ENCODE measurements at places on chromosomes 5 and 9. TPM values are rescaled to one million over a fixed set of nuclear protein-coding genes. Genes with fewer than 3 reads are reported as not detected.

DNA sequence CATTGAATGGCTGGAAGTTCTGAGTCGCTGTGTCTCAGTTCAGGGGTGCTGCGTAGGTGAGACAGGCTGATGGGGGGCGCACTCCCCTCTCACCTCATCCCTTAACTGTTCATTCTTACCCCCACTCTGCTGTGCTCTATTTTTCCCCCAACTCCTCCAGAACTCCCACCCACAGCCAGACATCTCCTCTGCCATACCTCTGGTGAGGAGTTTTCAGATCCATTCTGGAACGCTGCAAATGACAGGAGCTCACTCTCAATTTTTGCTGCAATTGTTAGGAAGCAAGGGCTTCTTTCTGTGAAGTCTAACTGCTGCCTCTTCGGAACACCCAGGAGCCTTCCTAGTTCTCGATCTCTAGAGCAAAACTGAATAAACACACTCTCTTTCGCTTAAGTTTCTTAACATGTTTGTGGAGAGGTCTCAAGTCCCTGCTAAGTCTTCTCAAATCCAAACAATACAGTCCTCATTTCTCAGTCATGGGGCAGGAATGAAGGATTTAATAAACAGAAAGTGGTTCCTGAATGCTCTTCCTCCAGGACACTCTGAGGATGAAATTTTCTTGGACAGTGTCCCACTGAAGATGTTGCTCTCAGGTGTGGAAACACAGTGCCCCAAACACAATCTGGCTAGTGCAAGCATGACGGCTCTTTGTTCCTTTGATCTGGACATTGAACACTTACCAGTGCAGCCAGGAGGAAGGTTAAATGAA is 387.7 kb downstream of the KDM4C start:
- no peak for DNase-seq

- no peak for DNase-seq
Observed at GRCh38 chr5:105380126-105380525, 1817.5 kb upstream of the NUDT12 start.

The PCDHB14 gene
- not detected for polyA plus RNA-seq

DNA sequence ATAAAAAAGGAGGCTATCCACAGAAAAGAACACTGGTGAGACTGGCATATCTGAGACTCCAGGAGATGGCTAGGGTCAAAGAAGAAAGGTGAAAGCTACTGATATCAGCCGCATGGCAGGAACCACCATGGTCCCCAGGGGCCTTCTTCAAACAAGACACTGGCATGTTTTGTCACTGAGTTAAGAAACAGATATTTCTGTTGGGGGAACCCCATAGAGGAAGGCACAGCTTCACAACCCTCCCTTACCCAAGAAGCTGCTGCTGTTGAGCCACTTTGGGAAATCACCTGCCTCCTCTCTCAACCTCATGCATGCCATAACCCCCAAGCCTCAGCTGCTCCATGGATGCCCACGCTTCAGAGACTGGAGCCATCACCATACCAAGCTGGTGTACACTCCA is 13.3 kb upstream of the BTNL3 start:
- no peak for DNase-seq

GRCh38 chr9:87580941-87581438 is 83.3 kb downstream of the DAPK1 start:
- no peak for DNase-seq

The TMOD1 gene
- 0.76 TPM for polyA plus RNA-seq

DNA sequence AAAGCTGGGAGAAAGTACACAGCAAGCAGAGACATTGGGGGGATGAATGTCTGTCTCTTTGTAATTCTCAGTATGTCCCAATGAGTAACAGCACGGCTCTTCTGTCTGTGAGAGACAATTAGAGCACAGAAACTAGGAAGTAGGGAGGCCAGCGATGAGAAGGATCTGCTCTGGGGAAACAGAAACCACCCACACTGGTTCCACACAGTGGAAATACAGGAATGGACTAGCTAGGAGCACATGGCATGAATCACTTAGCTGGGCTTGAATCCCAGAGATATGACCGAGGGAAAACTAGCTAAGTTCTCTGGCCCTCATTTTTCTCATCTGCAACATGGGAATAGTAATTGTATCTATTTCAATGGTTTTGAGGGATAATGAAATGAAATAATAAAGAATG is 895.9 kb downstream of the TLE4 start:
- no peak for DNase-seq

The TRIM36 gene
- polyA plus RNA-seq: not detected

The IL4 gene
- not detected for polyA plus RNA-seq

The LECT2 gene
- not detected for polyA plus RNA-seq

- DNase-seq: no peak
Observed at GRCh38 chr9:120857902-120858301, 15.2 kb upstream of the PSMD5 start.

DNA sequence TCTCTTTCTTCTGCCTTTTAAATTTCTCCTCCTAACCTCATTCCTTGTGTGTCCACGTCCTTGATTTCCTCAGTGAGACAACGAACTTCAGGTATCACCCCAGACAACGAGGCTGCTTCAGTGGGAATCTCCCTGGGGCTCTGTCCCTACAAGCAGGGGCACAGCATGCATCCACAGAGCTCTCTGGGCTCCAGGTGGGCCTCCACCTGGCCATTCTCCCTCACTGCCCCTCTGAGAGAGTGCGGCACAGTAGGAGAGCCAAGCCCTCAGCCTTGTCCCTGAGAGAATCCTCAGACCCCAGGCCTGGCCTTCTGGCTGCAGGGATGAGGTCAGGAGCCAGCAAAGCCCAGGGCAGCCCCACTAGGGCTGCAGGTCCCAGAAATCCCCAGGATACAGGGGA is 105.3 kb downstream of the LHFPL2 start:
- no peak for DNase-seq

- no peak for DNase-seq
Observed at GRCh38 chr9:33164138-33164809, 2.9 kb downstream of the B4GALT1 start.
